ENCODE measurements at places on chromosomes 7 and 10.

DNA sequence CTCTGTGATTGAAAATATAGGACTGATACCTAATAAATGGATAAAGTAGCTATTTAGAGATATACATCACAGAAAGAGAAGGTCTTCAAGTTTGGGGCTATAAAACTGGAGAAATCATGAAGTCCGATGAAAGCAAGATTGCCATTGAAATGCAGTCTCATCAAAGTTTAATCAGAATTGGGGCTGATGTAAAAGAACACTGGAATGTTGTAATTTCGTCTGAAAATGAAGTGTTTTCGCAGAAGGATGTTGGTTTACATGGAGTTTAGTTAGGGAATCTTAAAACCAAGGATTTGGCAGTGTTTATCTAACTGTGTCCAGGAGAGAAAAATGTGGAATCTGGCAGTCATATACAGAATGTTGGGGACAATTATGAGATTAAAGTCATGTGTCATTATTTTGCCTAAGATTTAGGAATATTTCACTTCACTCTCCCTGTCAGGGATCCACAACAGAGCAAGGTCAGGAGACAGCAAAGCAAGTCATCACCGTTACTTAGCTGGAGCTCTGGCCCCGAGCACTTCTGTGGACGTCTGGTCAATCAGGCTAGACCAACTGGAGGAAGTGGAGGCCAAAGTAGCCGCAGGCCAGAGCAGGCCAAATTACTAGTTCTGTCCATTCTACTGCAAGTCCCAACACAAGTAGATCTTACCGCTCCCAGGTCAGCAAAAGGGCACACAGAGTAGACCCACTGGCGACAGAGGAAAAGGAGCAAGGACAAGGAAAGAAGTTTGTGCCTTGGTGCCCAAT is 37.0 kb downstream of the EPDR1 start:
- DNase-seq, result no peak

- no peak for DNase-seq
These were observed 23.4 kb upstream of the GSAP start for GRCh38 chr7:77439572-77439971.

- no peak for DNase-seq
These were observed 35.4 kb downstream of the UNC5B start for GRCh38 chr10:71247804-71248203.

DNA sequence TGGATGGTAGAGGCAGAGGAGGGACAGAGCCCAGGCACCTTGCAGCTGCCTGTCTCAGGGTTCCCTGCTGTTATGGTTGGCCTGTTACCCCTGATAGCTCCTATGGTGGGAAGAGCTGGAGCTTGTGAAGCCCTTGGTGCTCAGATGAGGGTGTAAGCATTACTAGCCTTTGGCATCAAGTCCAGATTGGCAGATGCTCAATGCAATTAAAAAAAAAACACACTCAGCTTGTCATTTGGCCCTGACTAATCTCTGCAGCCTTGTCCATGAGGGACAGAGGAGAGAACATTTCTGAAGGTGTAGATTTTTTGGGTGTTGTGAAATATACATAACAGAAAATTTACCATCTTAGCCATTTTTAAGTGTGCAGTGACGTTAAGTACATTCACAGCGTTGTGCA is 86.3 kb downstream of the PLPP4 start:
- DNase-seq, result no peak

GRCh38 chr10:71086439-71087080 is 125.8 kb upstream of the UNC5B start:
- DNase-seq, result no peak

GRCh38 chr10:77226452-77226851 is 411.2 kb downstream of the KCNMA1 start:
- no peak for DNase-seq

- no peak for DNase-seq
These were observed 23.5 kb downstream of the OGDH start for GRCh38 chr7:44629829-44630522.

DNA sequence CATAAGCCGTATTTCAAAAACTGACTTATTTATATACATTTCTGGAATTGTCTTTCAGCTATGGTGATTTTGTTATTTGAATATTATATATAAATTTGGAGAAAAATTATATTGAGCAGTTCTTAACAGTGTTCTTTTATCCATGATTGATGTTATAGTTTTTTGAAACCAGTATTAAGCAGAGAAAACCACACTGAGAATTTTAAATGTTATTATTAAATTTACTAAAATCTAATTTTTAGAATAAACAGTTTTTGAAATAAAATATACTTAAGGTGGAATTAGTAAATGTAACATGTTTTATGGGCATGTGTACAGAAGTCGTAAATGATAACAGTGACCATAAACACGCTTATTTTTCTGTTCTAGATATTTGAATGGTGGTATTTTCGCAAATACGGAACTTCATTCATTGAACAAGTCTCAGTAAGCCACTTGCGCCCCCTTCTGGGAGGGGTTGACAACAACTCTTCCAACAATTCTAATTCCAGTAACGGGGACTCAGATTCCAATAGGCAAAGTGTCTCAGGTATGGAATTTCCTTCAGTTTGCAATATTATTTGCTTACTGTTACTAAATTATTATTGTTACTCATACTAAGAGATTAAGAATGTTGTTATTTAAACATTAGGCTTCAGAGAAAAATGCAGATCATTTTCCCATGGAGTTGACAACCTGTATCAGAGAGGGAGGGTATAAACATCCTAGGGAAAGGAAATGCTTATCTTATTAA is 166.1 kb downstream of the ST7 start:
- DNase-seq, result no peak

GRCh38 chr10:88537322-88537721 is 45.8 kb downstream of the RNLS start:
- no peak for DNase-seq

- DNase-seq, result no peak
These were observed 69.7 kb downstream of the CUL2 start for GRCh38 chr10:35020481-35020880.

DNA sequence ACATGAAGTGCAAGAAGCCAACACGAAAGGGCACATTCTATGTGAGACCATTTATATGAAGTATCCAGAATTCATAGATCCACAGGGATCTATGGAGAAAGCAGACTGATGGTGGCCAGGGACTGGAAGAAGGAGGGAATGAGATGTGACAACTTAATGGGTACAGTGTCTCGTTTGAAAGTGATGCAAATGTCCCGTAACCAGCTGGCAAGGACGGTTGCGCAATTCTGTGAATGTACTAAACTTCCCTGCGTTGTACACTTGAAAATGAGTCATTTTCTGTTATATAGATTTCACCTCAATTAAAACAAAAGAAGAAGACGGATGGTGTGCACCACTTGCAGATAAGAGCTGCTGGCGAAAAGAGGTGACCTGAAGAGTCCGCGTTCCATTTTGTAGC is 861.1 kb downstream of the TYW1 start:
- no peak for DNase-seq

- no peak for DNase-seq
These were observed 64.2 kb downstream of the PHYHIPL start for GRCh38 chr10:59240582-59241183.

- DNase-seq, result no peak
These were observed 25.7 kb downstream of the CAMK1D start for GRCh38 chr10:12375076-12375504.

- DNase-seq, result no peak
These were observed 147.8 kb upstream of the AUTS2 start for GRCh38 chr7:69450456-69450855.

- no peak for DNase-seq
These were observed 32.1 kb upstream of the ADO start for GRCh38 chr10:62772186-62772974.

GRCh38 chr7:114345494-114345893 is 69.1 kb upstream of the FOXP2 start:
- no peak for DNase-seq

- no peak for DNase-seq
These were observed 69.8 kb downstream of the GLI3 start for GRCh38 chr7:42167206-42167605.

GRCh38 chr10:79101560-79102497 is 33.1 kb downstream of the ZMIZ1 start:
- DNase-seq, result no peak

DNA sequence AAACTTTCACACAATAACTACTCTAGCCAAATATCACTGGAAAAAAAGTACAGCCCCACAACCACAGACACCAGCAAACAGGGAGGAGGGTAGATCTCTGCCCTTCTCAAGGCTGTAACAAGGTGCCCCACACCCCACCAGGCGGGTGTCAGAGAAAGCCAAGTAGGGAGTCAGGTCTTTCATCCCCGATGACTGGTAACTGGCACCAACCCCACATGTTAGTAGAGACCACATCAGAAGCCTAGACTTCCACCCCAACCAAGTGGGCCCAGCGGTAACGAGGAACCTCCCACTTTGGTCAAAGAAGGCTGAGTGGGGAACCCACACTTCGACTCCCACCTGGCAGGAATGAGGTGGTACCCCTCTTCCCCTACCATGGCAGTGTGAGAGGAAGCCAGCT is 16.4 kb upstream of the RUFY2 start:
- DNase-seq, result no peak

DNA sequence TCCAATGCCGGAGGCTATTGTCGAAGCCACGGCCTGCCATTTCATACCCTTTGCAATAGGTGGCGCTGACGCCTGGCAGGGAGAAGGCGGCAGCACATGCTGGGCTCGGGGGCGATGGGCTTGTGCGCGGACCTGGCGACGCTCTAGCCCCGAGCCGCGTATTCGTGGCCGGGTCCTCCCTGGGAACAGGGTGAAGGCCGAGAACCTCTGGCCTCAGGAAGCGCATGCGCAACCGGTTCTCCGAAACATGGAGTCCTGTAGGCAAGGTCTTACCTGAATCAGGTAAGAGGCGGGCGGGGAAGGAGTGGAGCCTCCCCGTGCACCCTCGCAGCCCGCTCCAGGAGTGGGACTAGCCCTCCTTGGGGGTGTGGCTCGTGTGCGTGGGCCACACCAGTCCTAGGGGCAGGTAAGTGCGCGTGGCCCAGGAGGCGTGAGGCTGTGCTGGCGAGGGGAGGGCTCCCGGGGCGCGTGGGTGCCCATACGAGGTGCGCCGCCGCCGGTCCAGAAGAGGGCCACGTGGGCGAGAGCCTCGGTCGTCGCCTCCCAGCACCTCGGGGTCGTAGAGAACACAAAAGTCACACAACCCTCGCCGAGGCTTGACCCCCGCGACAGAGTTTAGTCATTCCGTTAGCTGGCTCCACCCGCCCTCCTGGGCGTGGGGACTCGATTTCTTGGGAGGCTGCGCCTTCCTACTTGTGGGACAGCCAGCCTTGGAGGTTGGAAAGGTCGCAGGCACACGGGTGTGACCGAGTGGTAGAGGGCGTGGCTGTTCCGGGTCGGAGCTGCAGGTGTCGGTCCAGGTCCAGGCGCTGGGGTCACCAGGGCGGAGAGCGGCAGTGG is 5.6 kb upstream of the MEST start:
- DNase-seq, result no peak

DNA sequence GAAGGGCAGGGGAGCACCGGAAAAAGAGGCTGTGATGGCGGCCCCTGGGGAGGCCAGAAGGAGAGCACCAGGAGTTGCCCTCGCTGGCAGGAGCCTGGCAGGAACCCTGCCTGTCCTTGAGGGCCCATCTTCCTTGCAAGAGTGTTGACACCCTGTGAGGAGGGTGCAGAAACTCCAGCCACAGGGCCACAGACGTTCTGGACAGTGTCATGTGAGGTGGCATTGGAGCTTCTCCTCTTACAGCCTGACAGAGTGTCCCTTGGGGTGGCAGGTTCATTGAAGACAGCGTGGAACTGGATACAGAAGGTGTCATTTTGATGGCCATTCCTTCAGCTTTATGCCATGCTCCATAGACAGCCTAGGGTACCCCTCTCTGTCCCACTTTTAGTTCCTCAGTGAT is 54.2 kb downstream of the RBM20 start:
- no peak for DNase-seq

GRCh38 chr7:99132595-99133321 is 11.2 kb downstream of the SMURF1 start:
- no peak for DNase-seq

DNA sequence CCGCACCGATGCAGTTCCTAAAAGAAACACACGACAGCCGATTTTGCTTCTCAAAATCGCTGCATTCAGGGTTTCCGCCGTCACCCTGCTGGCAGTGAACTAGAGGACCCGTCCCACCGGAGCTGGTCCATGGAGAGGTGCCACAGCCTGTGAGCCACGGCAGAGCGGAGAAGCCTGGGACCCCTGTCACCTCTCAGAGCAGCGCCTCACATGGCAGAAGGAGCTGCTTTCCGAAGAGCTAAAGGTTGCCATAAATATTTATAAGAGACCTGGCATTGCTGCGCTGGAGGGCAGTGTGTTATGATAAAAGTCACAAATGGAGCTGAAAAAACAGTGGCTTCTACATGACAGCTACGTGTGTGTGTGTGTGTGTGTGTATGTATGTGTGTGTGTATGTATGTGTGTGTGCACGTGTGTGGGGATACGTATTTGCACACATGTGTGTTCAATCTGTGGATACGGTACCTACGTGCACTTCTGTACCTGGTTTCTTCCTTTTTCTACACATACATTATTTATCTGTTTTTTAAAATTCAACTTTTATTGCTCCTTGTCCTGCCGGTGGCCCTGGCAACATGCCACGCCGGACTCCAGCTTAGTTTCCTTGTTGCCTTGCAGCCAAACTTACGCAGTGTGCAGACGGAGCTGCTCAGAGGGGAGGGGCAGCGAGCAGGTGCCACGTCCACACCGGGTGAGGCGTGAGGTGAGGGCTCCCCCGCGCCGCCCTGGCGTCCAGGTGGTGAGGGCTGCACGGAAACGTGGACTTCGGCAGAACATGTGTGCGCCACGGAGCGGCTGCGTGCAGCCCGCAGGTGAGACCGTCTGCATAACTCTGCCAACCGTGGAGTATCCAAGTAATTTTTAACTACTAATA is 115.2 kb upstream of the PITRM1 start:
- no peak for DNase-seq

GRCh38 chr7:137329411-137329810 is 14.1 kb downstream of the PTN start:
- no peak for DNase-seq

DNA sequence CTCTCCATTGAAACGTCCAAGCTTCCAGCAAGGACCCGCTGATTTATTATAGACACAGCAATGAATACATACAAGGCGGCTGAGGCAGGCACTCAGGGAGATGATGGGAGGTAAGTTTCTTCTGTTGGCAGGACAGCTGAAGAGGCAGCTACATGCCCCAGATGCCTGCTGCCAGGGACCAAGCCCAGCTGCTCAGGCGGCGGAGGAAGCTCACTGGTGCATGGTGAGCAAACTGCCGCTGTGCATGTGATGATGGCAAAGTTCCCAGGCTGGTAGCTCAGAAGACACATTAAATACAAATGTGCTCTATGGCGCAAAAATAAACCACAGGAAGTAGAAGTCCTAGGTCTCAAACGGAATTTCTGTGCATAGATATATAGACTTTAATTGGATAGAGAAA is 2.3 kb downstream of the DNTT start:
- no peak for DNase-seq
